ENCODE measurements at places on chromosomes 3 and 15.

- no peak for DNase-seq
These were observed 169.2 kb downstream of the UBE2E2 start for GRCh38 chr3:23372285-23372684.

DNA sequence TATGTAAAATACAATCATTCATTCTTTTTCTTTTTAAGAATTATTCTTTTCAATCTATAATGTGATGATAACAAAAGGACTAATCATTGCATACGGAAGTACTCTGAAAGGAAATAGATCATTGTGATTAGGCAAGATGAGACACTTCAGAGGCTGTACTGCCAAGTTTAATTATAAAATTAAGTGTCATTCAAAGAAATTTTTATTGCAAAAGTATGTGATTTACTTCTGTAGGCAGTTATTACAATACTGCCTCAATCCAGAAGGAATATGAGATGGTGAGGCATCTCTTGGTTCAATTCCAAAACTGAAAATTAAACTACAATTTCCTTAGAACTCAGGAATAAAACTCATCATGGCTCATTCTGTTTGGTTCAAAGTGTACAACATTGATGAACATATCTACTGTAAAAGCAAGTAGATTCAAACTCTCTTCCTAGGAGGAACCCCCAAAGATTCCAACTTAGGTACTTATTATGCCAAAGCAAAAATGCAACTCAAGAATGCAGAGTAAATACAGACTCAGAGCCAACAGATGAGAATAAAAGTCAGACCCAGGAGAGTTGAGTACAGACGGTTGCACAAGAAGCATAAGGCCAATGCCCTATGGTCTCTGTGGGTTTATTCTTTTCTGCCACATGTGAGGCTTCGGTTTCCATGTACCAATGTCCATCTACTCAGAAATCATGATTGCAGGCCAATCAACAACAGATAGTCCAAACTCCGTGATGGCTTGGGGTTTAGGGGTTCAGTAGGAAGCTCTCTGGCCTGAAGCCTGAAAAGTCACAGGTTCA, 118.5 kb upstream of the WNT5A start:
- no peak for DNase-seq

- DNase-seq = peak; percentile 22
These were observed 35.2 kb upstream of the SIAH2 start for GRCh38 chr3:150798122-150798618.

GRCh38 chr3:155046935-155047334, 33.2 kb upstream of the MME start:
- DNase-seq = no peak

GRCh38 chr3:112979244-112979832, 4.4 kb upstream of the CD200R1 start:
- no peak for DNase-seq

GRCh38 chr3:12049675-12050074, 45.5 kb downstream of the SYN2 start:
- DNase-seq = no peak

GRCh38 chr3:8914491-8914890, 48.8 kb downstream of the RAD18 start:
- no peak for DNase-seq
